ENCODE measurements at places on chromosomes 5 and 9. TPM values are rescaled to one million over a fixed set of nuclear protein-coding genes. Genes with fewer than 3 reads are reported as not detected.

- H3K36me3 ChIP-seq: no peaks in the 10 kb centered on the region
- H3K27me3 ChIP-seq: no peaks in the 10 kb centered on the region
- peak; percentile 57 for DNase-seq
- peak overlapping the region; percentile 70 for H3K4me3 ChIP-seq
- H3K27ac ChIP-seq: peak overlapping the region; percentile 93
- no peaks in the 10 kb centered on the region for H3K4me1 ChIP-seq
Observed at GRCh38 chr9:83956436-83957247, 23.4 kb downstream of the HNRNPK start.

DNA sequence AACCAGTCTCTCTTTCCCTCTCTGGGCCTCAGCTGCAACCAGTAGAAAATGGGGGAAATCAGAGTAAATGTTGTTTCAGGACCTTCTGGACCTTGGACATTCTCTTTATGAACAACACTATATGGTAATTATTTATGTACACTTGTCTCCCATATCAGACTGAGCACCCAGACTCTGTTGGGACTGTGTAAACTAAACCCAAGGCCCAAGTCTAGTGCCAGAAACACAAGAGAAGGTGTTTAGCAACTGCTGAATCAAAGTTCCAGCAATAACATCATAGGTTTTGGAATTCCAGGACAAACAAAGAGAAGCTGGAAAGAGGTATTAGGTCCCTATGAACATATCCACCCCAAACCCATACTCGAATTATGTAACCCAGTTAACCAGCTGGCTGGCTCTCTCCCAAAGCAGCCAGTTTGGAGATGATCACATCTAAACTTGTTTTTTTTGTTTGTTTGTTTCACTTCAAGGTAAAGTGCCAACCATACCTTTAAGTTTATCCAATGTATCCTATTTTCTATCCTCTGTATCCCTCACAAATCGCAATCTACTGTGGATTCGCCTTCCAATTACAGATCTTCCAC is 1.9 kb upstream of the RNF38 start:
- H3K27me3 ChIP-seq: no peaks in the 10 kb centered on the region
- no peak for DNase-seq
- H3K36me3 ChIP-seq: no peaks in the 10 kb centered on the region
- peak overlapping the region; percentile 95 for H3K4me3 ChIP-seq

GRCh38 chr5:60927450-60927849 is 17.4 kb downstream of the ERCC8 start:
- H3K4me3 ChIP-seq: no peak overlapping the region
- H3K27me3 ChIP-seq: no peaks in the 10 kb centered on the region
- no peaks in the 10 kb centered on the region for H3K4me1 ChIP-seq
- DNase-seq: no peak
- no peak overlapping the region for H3K27ac ChIP-seq

- H3K27ac ChIP-seq: peak overlapping the region; percentile 65
- H3K36me3 ChIP-seq: no peaks in the 10 kb centered on the region
- no peaks in the 10 kb centered on the region for H3K27me3 ChIP-seq
- peak; percentile 68 for DNase-seq
Observed at GRCh38 chr9:96686638-96687335, 31.7 kb upstream of the PRXL2C start.

- no peak overlapping the region for H3K27ac ChIP-seq
- no peaks in the 10 kb centered on the region for H3K4me1 ChIP-seq
- H3K4me3 ChIP-seq: no peak overlapping the region
- no peak for DNase-seq
- no peaks in the 10 kb centered on the region for H3K36me3 ChIP-seq
Observed at GRCh38 chr5:84218546-84218945, 166.1 kb downstream of the EDIL3 start.

Gene PDZD2
- total RNA-seq: 153 TPM

Gene CSF1R
- 53.7 TPM for total RNA-seq

DNA sequence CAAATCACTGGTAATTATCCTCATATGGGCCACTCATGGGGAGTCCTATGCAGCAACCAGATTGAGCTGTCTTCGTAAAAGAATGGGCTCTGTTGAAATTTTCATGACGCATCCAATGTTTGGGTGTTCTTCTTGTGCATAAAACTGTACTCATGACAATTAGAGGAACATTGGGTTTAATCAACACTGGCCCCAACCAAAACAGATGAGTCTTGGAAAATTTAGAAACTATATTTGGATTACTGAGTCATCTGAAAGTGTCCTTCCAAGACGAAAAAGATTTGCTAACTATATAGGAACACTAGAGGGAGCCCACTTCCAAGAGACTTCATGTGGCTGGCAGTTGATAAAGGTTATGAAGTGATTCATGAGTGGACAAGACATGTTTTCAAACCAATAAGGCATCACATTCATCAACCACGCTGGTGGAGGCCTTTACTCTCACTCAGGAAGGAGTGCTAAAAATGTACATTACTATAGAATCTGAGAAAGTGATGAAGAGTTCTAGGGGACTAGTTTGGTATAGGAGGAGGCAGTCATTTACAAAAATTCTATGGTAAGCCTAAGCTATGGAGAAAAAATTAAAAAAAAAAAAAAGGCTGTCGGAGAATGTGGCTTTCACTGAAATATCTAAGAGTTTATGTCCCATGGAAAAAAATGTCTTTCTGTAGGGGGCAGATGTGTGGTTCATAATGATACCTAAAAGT is 313.5 kb downstream of the PRDM9 start:
- H3K4me3 ChIP-seq: no peak overlapping the region
- H3K4me1 ChIP-seq: no peaks in the 10 kb centered on the region
- no peak overlapping the region for H3K27ac ChIP-seq
- H3K36me3 ChIP-seq: no peaks in the 10 kb centered on the region
- no peaks in the 10 kb centered on the region for H3K27me3 ChIP-seq

Gene TEK
- 14.7 TPM for total RNA-seq

Gene TIMD4
- not detected for total RNA-seq

- H3K27me3 ChIP-seq: no peaks in the 10 kb centered on the region
- H3K4me1 ChIP-seq: no peaks in the 10 kb centered on the region
- no peak for DNase-seq
- H3K27ac ChIP-seq: no peak overlapping the region
- H3K36me3 ChIP-seq: no peaks in the 10 kb centered on the region
- no peak overlapping the region for H3K4me3 ChIP-seq
Observed at GRCh38 chr9:89364666-89365531, 46.6 kb downstream of the SECISBP2 start.

Gene DBH
- not detected for total RNA-seq

Gene SH2D3C
- total RNA-seq: 18.9 TPM

Gene CD180
- 0.66 TPM for total RNA-seq

GRCh38 chr9:132002643-132003318 is 76.9 kb downstream of the MED27 start:
- H3K27me3 ChIP-seq: no peaks in the 10 kb centered on the region
- no peak overlapping the region for H3K27ac ChIP-seq
- DNase-seq: no peak
- H3K36me3 ChIP-seq: peaks cover 4% of the 10 kb centered on the region
- no peak overlapping the region for H3K4me3 ChIP-seq

GRCh38 chr5:8756498-8757084 is 789.3 kb downstream of the SEMA5A start:
- no peaks in the 10 kb centered on the region for H3K4me1 ChIP-seq
- no peaks in the 10 kb centered on the region for H3K27me3 ChIP-seq
- no peak overlapping the region for H3K27ac ChIP-seq
- H3K36me3 ChIP-seq: no peaks in the 10 kb centered on the region

- H3K4me3 ChIP-seq: no peak overlapping the region
- DNase-seq: no peak
- no peak overlapping the region for H3K27ac ChIP-seq
- no peaks in the 10 kb centered on the region for H3K27me3 ChIP-seq
- no peaks in the 10 kb centered on the region for H3K36me3 ChIP-seq
- no peaks in the 10 kb centered on the region for H3K4me1 ChIP-seq
Observed at GRCh38 chr5:16265141-16265540, 85.5 kb upstream of the MARCHF11 start.

Gene KYAT1
- 8.4 TPM for total RNA-seq
